ENCODE measurements at places on chromosomes 2 and 18.

GRCh38 chr2:169108099-169108884 lies 38.9 kb downstream of the DHRS9 start:
- DNase-seq, result no peak

DNA sequence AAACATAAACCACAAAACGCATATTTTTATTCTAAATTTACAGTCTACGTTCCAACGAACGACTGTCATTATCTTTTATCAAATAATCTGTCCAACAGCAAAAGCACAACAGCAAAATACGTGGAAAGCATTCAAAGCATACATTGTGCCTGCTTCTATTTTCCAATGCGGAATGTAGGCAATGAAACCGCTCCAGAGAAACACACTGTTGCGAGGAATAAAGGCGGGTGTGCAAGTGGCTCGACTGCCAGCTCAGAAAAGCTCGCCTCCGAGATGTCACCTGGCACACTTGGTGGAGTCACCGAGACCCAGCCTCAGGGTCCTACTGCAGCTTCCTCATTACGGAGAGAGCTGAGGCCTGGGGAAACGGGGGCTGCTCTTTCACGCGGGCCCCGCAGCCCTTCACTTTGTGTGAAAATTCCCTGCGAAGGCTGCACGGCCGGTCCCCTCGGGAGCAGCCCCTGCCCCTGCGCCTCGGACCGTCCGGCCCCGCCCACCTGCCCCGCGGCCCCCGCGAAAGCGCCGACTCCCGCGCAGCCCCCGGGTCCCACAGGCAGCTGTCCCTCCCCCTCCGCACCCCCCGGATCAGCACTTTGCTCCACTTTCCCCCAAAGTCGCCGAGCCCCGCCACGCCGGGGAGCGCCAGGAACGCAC lies 752 bp downstream of the MGAT4A start:
- no peak for DNase-seq

DNA sequence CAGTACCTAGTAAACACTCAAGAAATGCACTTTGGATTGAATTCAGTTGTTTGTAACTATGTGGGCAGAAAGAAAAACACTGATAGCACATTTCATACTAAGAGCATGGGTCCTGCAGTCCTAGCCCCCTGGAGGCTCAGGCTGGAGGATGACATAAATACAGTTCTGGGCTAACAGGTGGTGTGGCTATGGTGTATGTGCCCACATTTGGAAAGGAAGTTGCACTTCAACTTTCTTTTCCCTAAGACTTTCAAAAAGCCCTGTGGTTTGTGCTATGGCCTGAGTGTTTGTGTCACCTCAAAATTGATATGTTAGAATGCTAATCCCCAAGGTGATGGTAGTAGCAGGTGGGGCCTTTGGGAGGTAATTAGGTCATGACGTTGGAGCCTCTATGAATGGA lies 218.2 kb downstream of the CDCA7 start:
- no peak for DNase-seq

DNA sequence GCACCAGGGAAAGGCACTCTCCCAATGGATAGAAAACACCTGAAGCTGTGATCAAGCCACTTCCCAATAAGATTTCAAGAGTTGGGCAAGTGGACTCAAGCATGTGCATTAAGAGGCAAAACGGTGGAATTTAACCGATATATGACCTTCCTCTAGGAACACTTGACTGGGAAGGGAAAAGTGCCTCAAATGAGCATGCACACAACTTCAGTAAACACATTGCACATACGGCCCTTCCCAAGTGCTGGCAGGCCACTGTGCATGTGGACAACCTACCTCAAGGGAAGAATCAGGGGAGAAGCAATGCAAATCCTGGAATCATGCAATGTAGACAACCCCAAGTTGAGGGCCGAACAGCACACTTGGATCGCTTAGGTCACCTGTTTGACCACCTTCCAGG lies 23.9 kb upstream of the SH3RF3 start:
- no peak for DNase-seq

DNA sequence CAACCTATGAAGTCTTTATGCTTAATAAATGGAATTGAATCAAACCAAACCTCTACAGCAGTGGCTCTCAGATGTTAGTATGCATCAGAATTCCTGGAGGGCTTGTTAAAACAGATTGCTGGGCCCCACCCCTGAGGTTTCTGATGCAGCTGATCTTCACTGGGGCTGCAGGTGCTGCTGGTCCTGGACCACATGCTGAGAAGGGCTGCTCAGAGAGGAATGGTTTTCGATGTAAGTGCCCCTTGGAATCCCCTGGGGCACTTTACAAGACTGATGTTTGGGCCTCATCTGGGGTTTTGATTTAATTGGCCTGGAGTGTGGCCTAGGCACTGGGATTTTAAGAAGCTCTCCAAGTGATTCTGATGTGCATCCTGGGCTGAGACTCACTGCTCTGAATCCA lies 403.8 kb upstream of the HS6ST1 start:
- no peak for DNase-seq

GRCh38 chr2:217610401-217610814 lies 392.4 kb downstream of the TNS1 start:
- DNase-seq, result no peak

Measured in DMS 273 treated with DMSO at 0.1 percent for 48 hours (cell line).